Stimulated activated CD4-positive, alpha-beta T cell treated with anti-CD3 and anti-CD28 coated beads, Interleukin-12 subunit alpha, Interleukin-12 subunit beta, amount 100 ng/mL, for 24 hours (primary cell): ENCODE measurements at places on chromosomes 12 and 14.

DNA sequence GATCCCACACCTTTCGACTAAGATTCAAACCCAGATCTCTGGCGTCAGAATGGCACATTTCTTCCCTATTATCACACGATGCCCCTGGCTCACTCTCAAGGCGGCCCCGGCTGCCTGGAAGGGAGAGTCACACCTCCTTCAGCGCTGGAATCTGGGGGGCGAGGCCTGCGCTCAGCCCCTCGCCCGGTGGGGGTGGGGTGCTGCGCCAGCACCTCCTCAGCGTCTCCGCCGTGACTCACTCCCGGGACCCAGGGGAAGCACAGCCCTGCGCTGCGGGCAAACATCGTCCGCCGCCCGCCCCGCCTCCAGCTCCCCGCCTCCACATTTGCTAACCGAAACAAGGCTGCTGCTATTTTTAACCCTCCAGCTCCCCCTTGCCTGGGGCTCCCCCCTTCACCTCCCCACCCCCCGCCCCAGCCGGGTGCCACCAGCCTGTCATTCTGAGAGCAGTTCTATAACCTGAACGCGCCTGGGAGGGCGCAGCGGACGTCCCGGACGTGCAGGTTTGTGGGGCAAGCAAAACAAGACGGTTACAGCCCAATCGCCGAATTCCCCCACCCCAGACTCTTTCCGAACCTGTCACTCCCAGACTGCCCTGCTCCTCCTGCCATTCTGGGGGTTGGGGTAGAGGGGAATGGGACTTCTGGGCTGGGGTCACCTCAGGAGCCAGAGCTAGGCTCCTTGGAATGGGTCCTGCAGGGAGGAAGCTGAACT is 6.7 kb downstream of the HDAC7 start:
- DNase-seq: peak; percentile 85

- no peak for DNase-seq
Observed at GRCh38 chr14:103188810-103189480, 65.7 kb downstream of the TNFAIP2 start.

DNA sequence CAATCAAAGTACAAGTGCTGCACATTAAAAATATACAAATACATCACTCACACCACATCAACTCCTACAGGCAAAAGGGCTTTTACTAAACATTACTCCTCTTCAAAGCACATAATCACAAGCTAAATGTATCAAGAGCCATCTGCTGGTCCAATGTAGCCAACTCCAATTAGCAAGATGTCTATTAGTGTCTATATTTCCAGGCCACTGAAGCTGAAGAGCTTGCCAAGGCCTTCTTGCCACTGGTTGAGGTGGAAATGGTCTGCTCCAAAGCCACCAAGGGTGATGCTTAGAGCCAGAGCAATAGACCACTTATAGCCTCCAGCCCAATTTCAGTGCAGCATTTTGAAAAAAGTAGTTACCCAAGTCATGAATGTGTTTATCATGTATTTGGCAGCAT is 54.4 kb downstream of the RASSF9 start:
- no peak for DNase-seq

DNA sequence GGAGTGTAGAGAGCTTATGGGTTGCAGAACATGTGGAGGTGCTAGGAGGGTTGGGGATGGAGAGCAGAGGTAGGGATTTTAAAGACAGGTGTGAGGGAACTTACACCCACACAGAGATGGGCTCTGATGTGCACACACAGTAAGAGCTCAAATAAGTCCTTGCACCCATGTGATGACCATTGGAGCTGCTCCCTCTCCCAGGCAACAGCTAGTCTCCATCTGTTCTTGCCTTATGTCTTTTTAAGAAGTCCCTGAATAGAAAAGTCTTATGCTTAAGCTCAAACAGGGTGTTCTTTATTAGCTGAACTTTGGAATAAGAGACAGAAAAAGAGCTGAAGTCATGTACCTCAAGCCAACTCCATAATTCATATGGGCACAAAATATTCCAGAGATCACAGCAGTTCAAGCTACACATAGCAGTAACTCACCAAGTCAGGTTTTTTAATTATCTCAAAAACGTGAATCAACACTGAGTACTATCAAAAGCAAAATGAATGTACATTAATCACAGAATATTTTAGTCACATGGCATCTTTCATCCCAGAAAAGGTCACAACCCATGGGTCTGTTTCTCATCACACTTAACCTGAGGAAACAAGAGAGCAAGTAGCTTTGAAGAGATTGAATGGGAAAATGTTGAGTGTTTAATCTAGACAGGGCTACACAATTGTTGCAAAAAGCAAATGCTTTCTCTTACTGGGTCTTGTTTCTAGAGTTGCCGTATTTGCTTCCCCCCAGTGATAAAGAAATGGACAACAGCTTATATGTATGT is 1513.6 kb upstream of the SEL1L start:
- no peak for DNase-seq

GRCh38 chr14:72618424-72618823 is 275.5 kb downstream of the DPF3 start:
- no peak for DNase-seq

GRCh38 chr14:79638672-79639266 is 572.5 kb downstream of the DIO2 start:
- no peak for DNase-seq

GRCh38 chr12:111745211-111745610 is 21.5 kb upstream of the ALDH2 start:
- no peak for DNase-seq

GRCh38 chr12:99627459-99627858 is 20.1 kb upstream of the GARIN6 start:
- no peak for DNase-seq

- no peak for DNase-seq
Observed at GRCh38 chr14:70999117-70999516, 91.9 kb downstream of the PCNX1 start.

DNA sequence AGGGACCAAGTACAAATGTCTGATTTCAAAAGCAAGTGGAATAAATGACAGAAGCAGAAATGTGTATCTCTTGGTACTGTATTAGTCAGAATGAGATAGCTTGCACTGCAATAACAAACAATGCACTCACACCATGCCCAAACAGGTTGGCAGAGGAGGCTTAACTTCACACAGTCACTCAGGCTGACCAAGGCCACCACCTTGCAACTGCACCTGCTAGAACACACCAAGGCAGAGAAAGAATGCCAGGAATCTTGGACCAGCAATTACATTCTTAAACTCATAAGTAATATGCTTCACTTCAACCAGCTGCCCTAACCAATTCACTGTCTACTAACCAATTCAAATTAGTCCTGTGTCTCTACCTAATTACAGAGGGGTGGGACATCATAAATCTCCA is 378.3 kb downstream of the BCL11B start:
- no peak for DNase-seq

DNA sequence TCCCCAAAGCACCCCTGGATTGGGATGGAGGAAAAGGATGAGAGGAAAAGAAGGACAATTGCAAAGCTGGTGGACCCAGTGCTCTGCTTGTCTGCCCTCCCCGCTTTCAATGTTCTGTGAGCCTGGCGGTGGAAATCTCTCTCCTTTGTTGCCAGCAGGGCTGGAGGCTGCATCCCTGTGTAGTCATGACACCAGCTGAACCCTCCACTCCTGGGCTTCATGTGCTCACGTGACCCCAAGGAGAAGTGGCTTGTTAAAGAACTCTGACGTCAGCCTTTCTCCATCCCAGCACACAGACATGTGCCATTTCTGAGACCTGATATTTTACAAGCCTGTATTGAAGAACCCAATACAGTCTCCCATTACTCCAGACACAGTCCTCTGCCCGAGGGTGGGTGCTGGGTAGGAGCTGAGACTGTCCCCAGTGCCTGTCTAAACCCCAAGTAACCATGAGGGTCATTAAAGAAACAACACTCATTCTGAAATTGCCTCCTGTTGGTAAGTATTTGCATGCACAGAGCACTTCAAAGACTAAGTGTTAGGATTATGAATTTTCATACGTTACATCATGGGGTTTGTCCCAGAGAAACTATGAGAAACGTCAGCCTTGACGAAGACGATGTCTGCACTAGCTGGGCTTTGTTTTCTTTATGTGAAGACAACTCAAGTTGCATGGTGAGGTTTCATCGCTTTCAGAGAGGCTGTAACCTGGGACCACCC is 21.7 kb downstream of the GALNT16 start:
- no peak for DNase-seq

- DNase-seq: no peak
Observed at GRCh38 chr12:41439801-41440200, 251.7 kb downstream of the PDZRN4 start.

- DNase-seq: no peak
Observed at GRCh38 chr12:45912774-45913173, 77.6 kb downstream of the SCAF11 start.

- no peak for DNase-seq
Observed at GRCh38 chr12:57726151-57726883, 12.2 kb downstream of the AGAP2 start.

- DNase-seq: no peak
Observed at GRCh38 chr12:120100630-120101029, 15.9 kb downstream of the RAB35 start.

GRCh38 chr12:49794021-49794420 is 34.2 kb downstream of the NCKAP5L start:
- no peak for DNase-seq

DNA sequence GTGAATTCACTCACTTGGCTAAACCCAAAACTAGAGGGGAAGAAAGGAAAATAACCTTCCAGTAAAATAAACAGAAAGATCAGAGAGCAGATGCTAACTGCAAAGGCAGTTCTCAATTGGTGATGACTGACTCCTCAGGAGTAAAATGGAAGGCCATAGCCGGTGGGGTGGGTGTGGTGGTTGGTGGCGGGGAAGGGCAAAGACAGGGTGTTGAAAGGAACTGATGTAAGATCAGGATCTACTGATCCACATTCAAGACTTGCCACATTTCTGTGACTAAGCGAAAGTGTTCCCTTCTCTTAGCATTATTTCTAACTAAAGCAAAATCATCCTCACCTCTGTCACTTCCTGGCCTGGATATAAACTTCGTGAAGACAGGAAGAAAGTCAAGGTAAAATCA is 26.3 kb upstream of the TC2N start:
- DNase-seq: no peak

DNA sequence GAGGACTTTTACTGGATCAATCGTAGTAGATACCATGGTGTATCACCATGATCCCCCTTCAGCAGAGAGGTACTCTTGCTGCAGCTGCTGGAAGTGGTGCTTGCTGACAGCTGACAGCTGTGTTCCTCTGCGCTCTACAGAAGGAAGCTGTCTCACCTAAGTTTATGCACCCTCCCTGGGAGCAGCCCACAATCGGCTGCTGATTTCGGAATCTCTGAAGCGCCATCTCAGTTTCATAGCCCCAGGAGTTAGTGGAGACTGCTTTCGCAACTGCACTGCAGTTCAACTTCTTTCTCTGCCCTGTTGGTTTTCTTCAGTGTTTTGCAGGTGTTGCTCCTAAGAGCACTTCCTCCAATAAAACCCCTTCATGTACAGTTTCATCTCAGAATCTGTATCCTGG is 237.9 kb downstream of the PAWR start:
- no peak for DNase-seq

DNA sequence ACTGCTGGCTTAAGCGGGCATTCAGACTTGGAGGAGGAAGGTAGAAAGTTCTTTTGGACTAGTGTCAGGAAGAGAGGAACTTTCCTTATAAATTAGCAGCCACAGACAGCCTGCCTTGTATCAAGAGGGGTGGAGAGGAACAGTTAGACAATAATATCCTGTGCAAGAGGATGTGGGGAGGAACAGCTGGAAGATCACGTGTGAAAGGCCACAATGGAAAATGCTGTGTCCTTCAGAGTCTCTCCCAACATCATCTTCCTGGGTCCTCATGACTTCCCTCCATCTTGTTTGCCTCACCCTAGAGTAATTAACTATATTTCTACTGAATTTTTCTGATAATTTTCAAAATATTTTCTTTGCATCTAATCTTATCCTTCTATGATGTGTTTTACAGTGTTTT is 117.4 kb downstream of the MGAT4C start:
- no peak for DNase-seq

DNA sequence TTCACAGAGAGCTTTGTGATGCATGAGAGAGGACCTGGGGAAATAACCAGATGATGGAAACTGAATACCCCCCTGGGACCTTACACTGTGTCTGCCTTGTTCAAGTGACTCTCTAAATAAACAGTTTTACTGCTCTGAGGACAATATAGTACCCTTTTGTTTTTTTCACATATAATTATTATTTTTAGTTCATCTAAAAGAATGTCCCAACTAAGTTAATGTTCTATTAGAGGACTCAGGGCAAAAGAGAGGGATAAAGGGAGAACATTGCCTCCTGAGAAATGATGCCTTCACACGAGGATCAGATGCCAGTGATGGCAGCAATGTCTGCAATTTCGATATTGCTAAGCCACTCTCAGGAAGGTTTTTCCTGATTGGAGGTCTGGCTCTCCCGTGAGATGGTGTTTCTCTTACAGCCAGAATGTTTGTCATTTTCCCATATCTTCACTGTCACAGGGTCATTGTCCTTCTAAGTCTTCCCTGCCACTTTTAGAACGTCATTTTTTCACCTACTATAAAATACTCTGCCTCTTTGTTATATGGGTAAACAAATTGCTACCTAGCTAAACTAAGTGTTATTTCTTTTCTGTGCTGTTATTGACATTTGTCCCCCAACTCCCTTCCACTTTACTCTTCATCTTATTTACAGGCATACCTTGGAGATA is 201.6 kb downstream of the RAD51B start:
- no peak for DNase-seq

- DNase-seq: no peak
Observed at GRCh38 chr12:96172981-96173380, 21.2 kb upstream of the ELK3 start.

DNA sequence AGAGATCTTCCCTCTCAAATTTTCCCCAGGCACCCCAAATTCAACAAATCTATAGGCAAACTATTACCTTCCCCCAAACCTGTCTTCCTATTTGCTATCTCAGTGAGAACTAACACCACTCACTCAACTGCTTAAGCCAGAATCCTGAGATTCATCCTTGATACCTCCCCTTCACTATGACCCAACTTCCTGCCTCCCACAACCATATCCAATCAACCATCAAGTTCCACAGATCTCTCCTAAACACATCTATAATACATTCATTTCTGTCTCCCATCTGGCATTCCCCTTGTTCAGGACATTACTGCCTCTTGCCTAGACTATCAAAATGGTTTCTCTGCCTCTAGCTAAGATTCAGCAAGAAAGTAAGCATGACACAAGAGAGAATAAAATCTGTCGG is 21.3 kb downstream of the YAF2 start:
- DNase-seq: no peak

DNA sequence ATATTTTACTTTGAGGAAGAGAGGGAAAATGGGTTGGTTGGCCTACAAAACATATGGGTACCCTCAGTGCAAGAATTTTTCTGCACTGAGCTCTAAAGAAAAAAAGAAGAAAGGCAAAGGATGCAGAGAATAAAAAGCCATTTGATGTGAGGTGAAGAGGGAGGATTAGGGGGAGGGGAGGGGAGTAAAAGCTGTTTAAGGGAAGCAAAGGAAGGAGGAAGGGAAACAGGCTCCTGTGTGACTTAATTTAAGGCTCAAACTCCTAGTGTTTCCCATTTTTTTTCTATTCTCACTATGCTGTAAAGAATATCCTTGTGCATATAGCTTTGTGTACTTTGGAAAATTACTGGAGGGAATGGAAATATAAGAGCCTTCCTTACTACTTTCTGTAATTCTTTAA is 78.7 kb downstream of the NKX2-1 start:
- no peak for DNase-seq

GRCh38 chr12:103930787-103931735 is 851 bp downstream of the HSP90B1 start:
- peak; percentile 8 for DNase-seq
